ENCODE measurements at places on chromosomes 16 and 17.
A peak's percentile ranks its signal among the peaks of the same experiment; 100 is the strongest.

DNA sequence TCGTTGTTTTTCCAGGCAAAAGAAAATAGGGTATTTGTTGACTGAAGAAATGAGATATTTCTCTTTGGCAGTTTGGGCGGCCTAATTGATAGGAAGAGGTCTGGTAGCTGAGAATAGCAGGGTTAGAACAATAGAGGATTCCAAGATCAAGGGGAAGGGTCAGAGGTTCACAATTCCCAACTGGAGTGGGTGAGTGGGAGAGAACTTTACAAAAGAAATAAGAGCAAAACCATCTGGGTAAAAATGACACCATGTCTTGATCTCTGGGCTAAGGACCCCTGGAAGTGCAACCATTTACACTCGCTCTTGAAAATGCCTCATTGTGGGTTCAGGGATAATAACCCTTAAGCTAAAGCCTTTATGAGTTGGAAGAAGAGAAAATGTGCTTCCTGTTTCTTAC lies 180.5 kb downstream of the CDH13 start:
- DNase-seq = no peak

DNA sequence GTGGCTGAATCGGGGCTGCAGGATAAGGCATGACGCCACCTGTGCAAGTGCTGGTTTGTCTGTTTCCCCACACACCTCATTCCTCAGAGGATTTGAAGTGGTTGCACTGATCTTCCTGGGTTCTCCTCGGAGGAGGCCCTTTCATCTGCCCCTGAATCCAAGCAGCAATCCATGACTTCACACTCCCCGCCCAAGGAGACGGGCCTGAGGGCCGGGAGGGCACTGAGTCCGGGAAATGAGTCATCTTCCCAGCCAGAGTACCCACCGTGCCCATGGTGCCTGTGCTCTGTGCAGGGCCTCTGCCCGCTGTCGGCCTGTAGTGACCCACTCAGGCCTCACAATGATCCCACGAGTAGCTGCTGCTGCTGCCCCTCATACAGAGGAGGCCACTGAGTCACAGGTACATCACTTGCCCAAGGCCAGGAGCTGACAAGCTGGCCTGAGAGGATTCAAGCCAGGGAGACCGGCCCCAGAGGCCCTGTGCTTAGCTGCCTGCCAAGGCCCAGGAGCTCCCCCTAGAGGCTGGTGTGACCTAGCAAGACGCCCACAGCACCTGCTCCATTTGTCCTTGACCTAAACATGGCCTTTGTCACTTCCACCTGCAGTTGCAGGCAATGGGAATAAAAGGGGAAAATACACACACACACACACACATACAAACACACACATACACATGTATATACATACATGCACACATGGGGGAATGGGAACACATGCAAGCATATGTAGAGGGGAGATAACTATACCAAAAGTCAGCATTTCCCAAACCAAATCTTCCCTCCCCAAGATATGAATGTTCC lies 240.0 kb downstream of the C16orf95 start:
- peak; percentile 29 for DNase-seq

DNA sequence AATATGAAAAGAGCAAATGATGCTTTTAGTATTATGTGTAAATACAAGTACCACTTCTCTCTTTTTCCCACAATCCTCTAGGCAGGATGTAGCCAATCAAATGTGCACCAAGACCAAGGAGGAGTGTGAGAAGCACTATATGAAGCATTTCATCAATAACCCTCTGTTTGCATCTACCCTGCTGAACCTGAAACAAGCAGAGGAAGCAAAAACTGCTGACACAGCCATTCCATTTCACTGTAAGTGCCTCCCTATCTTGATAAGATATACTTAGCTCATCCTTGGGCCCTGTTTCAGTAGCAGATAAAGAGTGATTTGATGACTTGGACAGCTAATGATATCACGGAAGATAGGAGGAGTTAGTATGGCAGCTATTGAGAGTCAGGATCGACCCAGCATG lies 33.7 kb downstream of the TADA2A start:
- no peak for DNase-seq

GRCh38 chr17:12756786-12757185 lies 32.5 kb upstream of the ARHGAP44 start:
- DNase-seq = no peak

GRCh38 chr17:42514867-42515266 lies 21.2 kb upstream of the NAGLU start:
- no peak for DNase-seq

DNA sequence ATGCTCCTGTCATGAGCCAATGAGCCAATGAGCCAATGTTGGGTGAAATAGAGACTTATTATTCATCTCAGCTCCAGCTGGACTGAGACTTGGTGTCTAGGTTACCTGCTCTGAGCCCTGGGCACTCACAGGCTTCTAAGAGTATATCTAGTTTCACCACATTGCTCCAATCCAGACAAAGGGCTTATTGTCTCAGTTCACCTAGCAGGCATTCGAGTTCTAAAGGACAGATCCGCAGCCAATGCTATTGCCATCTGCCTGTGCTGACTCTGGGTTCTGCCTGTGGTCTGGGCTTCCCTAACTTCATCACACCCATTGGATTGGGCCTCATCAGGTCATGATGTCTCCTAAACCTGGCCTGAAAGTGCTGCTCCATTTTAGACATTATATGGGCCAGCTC lies 66.1 kb upstream of the HS3ST4 start:
- DNase-seq = no peak

DNA sequence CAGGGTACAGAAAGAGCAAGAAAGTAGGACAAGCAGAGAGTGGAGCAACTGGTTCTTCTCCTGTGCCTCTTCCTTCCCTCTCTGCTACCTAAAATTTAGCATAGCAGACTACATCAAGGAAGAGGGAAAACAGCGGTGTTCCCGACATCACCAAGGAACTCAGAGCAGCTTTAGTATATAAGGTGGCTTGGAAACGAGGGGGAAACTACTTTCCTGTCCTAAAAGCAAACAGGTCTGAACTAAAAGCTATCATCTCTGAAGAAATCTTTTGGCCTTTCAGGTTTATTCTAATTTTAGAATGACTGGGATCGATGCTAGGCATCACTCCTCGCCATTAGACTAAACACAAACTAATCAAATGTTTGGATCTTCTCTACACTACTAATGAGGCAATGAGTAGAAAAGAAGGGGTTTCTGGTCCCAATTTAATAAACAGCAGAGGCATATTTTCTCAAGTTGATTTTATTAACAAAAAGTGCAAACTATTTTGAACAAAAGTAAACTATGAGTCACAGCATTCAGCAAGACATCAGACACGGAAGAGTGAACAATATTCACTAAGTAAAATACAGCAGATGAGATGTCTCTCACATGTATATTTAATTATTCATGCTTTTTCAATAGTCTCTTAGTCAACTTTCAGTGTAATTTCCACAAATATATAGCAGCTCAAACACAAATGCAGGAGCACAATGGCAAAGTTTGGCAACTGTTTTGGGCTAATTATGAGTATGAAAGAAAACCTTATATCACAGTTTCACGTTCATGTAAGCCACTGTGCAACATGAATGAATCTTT lies 108.7 kb downstream of the TRIM37 start:
- DNase-seq = no peak

DNA sequence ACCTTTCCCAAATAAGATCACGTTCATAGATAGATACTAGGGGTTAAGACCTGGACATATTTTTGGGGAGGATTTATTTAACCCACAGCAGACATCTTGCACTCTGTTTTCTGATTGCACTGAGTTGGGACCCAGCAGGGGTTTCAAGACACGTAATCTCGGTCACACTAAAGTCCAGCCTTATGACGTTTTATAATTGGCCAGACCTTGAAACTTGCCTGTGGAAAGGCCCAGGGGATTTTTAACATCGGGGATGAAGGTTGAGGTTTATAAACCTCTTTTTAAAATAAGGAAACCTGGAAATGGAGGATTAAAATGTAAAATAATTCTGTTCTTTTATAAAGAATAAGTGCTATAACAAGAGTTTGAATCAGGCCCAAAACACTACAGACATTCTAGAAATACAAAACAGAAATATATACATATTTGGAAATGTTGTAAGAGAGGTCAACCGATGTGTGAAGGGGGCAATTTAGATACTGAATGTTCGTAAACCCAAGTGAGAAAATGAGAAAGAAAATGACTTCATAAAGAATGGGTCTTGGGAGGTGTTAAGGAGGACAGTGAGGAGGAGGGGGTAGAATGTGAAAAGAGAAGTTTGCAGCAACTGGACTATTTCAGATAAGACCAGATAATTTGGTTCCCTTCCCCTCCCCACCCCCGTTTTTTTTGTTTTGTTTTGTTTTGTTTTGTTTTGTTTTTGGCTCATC lies 61.1 kb upstream of the NOL11 start:
- no peak for DNase-seq

- DNase-seq = no peak
These were observed at the start of gene CTRB1 for GRCh38 chr16:75218256-75219076. CTRB1 (plus strand) TSS chr16:75218988; CDS start chr16:75219008, 20 bp downstream.

DNA sequence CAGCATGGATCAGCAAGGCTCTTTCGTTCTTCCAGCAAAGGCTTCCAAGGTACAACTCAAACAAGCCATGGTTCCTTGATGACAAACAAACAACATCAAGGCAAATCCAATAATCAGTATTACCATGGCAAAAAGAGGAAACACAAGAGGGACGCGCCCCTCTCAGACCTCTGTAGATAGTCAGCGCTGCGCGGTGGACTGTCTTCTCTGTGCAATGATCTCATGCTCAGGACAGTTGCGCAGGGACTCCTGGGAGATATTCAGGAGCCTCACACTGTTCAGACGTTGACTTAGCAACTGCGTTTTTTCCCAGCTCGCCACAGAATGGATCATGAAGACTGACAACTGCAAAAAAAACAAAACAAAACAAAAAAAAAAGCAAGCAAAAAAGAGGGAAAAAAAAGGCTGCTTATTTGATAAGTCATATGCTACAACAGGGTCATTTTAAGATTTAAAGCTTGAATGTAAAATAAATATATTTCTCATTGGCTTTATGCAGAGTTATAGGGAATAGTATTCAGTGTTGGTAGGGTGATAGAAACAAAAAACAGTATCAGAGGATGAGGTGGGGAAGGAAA lies 37.1 kb upstream of the ADCY7 start:
- DNase-seq = no peak

- no peak for DNase-seq
These were observed 109.8 kb upstream of the FAM20A start for GRCh38 chr17:68710976-68711375.

GRCh38 chr17:40520991-40521453 lies 19.6 kb upstream of the TNS4 start:
- no peak for DNase-seq

DNA sequence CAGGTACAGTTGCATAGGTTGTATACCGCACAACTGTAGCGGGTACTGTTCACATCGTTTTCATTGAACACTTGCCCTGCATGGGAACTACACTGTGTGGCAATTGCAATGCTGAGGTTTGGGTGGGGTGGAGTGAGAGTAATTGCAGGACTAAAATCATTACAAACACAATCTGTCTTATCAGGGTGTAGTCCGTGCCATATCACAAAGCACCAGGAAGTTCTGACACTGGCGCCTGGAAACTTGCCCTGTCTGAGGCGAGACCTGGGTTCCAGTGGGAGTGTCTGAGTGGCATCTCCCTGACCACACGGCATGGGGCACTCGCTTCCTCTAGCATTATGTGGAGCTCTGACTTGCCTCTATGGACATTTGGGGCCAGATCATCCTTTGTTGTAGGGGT lies 153.4 kb downstream of the RGS9 start:
- DNase-seq = no peak

DNA sequence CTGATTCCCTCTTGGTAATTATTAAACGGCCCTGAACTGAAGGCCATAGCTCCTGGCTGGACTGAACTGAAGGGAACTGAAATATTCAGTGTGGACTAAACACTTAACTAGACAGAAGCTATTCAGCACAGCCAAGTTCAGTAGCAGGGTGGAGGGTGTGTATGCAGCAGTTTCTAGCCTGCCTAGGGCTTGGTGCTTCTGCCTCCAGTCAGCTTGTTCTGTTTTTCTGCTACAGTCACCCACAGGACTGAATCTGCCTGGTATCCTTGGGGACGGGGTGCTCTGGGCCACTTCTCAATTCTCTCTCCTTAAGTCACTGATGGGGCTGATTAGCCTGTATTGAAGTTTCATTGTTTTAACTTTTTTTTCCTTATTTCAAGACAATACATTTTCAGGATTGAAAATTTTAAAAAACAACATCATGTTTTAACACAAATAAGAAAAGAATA lies 77.1 kb downstream of the WWP2 start:
- no peak for DNase-seq

- DNase-seq = no peak
These were observed 4.1 kb downstream of the NUFIP2 start for GRCh38 chr17:29289852-29290251.

DNA sequence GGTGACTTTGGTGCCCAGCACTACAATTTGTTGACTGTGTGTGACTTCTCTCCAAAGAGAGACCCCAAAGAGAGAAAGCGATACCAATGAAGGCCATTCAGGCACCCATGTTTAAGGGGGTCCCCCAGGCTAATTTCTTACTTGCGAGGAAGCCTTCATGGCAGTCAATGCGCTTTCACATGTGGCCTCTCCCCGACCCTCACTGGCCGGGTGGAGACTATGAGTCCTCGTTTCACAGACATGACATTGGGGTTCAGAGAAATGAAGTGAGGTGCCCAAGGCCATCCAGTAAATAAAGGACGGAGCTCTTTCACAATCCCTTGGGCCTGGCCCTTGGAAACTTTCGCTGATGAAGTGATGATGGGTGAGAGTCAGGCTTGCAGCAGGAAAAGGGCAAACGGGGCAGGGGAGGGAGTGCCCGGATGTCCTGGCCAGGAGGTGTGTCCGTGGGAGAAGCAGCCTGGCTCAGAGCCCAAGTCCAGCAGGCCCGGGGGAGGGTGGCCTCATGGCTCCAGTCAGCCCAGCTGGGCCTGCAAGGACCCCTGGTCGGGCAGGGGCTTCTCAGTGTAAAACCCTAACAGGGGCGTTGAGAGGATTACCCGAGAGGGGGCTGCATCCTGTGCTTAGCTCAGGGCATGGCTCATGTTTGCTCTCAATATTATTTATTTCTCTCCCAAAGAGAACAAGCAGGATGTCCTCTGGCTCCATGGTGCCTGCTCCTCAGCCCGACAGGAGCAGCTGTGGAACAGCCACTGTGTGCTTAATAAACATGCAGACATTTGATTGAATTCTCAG lies 14.7 kb downstream of the TBX2 start:
- peak; percentile 13 for DNase-seq

DNA sequence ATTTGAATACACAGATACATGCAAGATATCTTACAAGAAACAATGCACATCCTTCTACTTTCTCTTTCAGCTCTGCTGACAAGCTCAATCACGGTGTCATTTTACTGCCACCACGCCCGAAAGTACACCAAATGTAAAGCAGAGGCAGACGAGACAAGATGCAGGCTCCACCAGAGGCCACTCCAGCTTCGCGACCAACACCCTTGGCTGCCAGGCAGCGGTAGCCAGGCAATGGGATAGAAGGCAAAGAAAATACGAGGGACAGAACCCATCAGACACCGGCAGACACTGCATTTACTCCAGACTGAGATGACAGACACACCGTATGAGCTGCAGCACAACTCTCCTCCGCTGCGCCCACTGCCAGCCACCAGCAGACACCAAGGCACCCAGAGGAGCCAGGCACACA lies 41.0 kb downstream of the USP22 start:
- DNase-seq = no peak

- no peak for DNase-seq
These were observed 8.4 kb upstream of the TIMM22 start for GRCh38 chr17:988561-988960.

GRCh38 chr17:269616-270514 lies 82.7 kb downstream of the RPH3AL start:
- DNase-seq = no peak

- DNase-seq = no peak
These were observed 30.7 kb upstream of the BAHCC1 start for GRCh38 chr17:81364278-81365147.
